Uterine smooth muscle cell (primary cell): ENCODE measurements at places on chromosomes 3 and 15. TPM values are rescaled to one million over a fixed set of nuclear protein-coding genes. Genes with fewer than 3 reads are reported as not detected.

The ATP8B4 gene
- total RNA-seq: 2.1 and 9.9 TPM in 2 replicates

The ST8SIA2 gene
- total RNA-seq: under 0.01 TPM in 1 of 2 replicates, not detected in the other

The KLF15 gene
- total RNA-seq: 1.5 and 3.4 TPM in 2 replicates

The TMC3 gene
- not detected in 2 replicates for total RNA-seq

The TMCC1 gene
- total RNA-seq: 11.0 and 18.4 TPM in 2 replicates

The ARGFX gene
- total RNA-seq: not detected in 2 replicates

The OR5AC2 gene
- not detected in 2 replicates for total RNA-seq

The NOX5 gene
- 0.22 and 0.25 TPM in 2 replicates for total RNA-seq

The HCN4 gene
- total RNA-seq: not detected in 2 replicates

The GOLGA6D gene
- 0.12 TPM in 1 of 2 replicates, not detected in the other for total RNA-seq

The FMN1 gene
- total RNA-seq: 5.5 and 11.0 TPM in 2 replicates

The PAQR9 gene
- under 0.01 TPM in 1 of 2 replicates, not detected in the other for total RNA-seq

The LINGO1 gene
- not detected in 2 replicates for total RNA-seq

The ADAMTS9 gene
- 1.1 and 2.1 TPM in 2 replicates for total RNA-seq

The TMCO5A gene
- total RNA-seq: under 0.01 TPM in 1 of 2 replicates, not detected in the other

The ST6GAL1 gene
- 0.11 and 2.0 TPM in 2 replicates for total RNA-seq
